ENCODE measurements at places on chromosomes 11 and 22.

GRCh38 chr11:57116654-57117053, 65.1 kb upstream of the LRRC55 start:
- peak; percentile 19 for DNase-seq

GRCh38 chr11:118434123-118434552, 2.2 kb upstream of the KMT2A start:
- no peak for DNase-seq

GRCh38 chr22:35349704-35350538, 31.0 kb upstream of the HMOX1 start:
- no peak for DNase-seq

DNA sequence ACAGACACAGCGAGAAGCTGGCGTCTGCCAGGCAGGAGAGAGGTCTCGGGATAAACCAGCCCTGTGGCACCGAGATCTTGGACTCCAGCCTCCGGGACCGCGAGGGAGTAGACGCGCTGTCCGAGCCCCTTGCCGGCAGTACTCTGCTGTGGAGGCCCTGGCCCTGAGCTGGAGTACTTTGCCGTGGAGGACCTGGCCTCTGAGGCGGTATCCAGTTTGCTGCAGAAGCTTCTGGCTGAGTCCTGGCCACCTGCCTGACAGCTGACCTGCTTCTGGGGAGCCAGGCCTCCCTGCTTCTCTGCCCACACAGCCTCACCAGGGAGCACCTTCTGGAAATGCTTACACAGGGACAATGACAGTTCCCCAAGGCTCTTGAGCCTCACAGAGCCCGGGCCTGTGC, 31.6 kb upstream of the CARS1 start:
- no peak for DNase-seq

- no peak for DNase-seq
Observed at GRCh38 chr11:27459191-27459590, 13.4 kb downstream of the LGR4 start.

Data from non-pigmented ciliary epithelial cell (primary cell).